ENCODE measurements at places on chromosomes 5 and 9. TPM values are rescaled to one million over a fixed set of nuclear protein-coding genes. Genes with fewer than 3 reads are reported as not detected.

CBY3 gene
- not detected for total RNA-seq

SPARC gene
- 2,230 TPM for total RNA-seq

IFNA2 gene
- not detected for total RNA-seq

FGFR4 gene
- 0.64 TPM for total RNA-seq

CATSPER3 gene
- total RNA-seq, result not detected

PDE8B gene
- total RNA-seq, result 0.64 TPM

CKMT2 gene
- 0.43 TPM for total RNA-seq

FCN2 gene
- not detected for total RNA-seq

FBN2 gene
- 81.6 TPM for total RNA-seq
